ENCODE measurements at places on chromosomes 11 and 22.

- no peak for DNase-seq
Observed at GRCh38 chr22:41110968-41111367, 18.6 kb downstream of the EP300 start.

DNA sequence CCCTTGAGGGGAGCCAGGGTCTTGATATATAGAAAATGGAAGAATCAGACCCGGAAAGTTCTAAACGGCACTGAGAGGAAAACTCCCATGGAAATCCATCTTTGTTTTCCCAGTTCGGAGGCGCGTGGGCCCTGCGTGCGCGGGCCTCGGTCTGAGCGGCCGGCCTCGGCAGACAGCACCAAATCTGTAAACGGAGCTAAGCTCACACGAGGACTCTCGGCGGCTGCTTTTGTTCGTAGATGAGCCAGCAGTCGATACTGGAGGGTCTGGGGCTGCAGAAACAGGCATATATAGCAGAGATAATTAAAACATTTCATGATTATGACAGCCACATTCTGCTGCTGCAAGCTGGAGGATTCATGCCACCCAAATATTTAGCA lies 68.5 kb upstream of the PPARA start:
- DNase-seq = no peak

- no peak for DNase-seq
Observed at GRCh38 chr11:134599299-134599771, 187.3 kb upstream of the B3GAT1 start.

GRCh38 chr11:119919656-119920055 lies 190.7 kb upstream of the NECTIN1 start:
- no peak for DNase-seq

- DNase-seq = no peak
Observed at GRCh38 chr11:99865951-99866350, 821.1 kb upstream of the ARHGAP42 start.

DNA sequence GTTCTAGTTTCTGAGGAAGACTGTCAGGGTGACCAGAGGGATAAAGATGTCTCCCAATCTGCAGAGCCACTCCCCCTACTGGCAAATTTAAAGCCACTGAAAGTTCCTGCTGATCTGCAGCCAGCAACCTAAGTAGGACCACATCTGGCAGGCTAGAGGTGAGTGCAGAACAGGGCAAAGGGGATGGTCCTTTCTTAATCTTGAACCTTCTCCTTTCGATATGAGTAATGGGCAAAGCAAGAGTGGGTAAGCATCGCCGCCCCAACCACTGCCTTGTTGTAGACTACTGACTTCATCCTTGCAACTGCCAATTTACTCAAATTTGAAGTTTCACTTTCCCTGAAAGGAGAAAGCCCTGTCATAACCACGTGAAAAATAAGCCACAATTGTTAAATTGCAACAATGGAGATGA lies 30.7 kb downstream of the SCUBE2 start:
- no peak for DNase-seq

DNA sequence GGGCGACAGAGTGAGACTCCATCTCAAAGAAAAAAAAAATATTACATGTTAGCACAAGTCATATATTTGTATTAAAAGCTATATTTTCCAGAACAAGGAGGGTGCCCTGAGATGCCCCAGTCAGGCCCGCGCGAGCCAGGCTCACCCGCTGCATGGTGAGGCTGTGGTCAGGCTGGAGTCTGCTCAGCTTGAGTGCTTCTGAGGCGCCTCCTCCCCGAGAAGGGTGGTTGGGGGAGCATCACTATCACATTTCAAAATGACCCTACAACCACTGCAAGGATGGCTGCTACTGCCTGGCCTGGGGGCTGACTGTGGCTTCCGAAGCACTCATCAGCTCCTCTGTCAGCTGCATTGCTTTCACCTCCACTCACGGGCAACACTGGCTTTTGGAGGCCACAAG lies 77.1 kb downstream of the SCUBE1 start:
- DNase-seq = no peak

GRCh38 chr11:113467545-113467944 lies 7.7 kb downstream of the DRD2 start:
- DNase-seq = no peak

- no peak for DNase-seq
Observed at GRCh38 chr11:5124891-5125620, 13.1 kb downstream of the OR52A5 start.

DNA sequence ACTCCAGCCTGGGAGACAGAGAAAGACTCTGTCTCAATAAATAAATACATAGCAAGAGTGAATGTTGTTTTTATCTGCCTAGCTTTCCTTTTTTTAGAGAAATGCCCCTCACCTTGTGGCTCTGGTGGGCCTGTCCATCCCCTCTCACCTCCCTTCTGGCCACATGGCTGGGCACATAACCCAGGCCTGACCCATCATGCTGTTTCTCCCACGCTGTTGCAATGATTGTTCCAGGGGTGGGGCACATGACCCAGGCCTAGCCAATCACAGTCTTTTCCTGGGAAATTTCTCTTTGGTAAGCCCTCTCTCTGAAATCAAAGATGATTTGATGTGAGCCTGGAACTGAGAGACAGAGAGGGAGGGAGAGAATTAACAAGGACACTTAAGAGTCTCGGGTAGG lies 5.5 kb upstream of the CYTH4 start:
- DNase-seq = no peak

DNA sequence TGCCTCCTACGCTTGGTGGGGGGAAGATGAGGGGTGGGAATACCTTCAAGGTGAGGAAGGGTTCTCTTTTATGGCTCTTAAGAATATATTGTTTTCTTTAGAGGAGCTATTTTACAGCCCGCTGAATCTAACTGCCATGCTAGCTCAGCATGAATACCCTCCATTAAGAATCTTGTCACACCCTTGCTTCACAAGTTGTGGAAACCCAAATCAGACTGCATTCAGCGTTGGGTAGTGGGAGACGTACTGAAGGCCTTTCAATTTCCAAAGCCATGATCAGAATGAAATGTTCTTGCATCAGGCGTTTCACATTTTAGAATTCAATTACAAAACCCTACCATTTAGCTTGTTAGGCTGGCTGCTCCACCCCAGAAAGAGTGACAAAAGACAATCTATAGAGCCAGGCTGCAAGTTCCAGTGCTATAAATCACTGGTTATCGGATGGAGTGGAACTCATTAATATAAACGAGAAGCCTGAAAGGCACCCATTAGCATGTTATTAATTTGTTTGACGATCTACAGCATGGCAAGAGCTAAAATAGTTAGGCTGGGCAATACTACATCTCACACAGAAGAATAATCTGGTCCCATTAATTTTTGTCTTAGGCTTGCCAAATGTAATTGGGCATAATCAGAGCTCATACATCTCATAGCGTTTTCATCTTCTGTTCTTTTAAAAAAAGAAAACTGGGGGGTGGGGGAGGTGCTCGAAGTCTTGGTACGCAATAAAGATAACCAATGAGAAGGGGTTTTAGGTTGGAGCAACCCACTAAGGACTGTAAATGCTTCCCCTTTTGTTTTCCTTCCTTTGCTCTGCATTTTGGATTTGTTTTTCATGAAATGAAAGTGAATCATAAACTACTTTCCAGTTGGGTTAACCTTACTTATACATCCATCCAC lies 57.5 kb downstream of the ABTB2 start:
- DNase-seq = no peak

DNA sequence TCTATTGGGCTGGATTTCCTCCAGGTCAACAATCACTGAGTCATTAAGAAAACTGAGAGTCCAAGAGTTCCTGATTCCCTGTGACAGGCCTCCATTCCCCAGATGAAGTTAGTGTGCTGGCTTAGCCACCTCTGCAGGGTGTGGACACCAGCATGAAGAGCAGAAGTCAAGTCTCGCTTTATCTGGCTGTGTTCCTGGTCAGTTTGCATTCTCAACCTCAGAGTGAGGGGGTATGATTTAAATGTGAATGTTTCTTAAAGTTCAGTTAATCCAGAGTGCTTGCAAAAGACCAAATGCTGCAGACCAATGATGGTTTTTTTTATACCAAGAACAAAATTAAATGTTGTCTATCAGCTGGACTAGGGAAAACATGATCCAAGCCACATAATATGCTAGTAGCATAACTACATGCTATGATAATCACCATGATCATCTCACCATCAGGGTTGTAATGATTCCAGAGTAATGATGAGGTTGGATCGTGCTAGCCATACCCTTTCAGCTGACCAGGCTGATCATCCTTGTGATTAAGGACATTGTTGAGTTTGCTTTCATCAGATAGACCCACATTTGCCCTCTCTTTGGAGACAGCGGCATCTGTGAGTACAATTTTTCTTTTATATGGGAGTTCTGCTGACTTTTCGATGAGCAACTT lies 145.8 kb upstream of the ARHGAP20 start:
- no peak for DNase-seq

DNA sequence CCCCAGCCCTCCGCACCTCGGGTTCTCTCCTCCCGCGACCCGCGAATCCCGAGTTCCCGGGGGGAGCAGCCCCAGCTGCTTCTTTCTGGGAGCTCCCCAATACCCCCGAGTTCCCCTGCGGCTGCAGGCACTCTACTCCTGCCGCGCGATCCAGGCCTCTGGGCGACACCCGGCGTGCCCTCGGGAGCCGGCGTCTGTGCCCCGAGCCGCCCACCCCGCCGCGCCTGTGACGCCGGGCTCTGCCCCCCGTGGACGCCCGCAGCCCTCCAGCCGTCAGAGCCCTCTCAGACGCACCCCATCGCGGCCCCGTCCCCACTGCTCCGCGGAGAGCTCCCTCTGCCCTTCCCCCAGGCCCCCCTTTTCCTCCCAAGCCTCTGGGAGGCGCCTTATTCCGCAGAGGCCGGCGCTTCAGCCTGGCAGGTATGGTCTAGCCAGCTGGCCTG lies 422 bp downstream of the GLB1L2 start:
- DNase-seq = no peak
